K562 (cell line): ENCODE measurements at places on chromosomes 12 and 14.

GRCh38 chr12:62924084-62924483 is 10.9 kb downstream of the PPM1H start:
- no peak overlapping the region for H3K4me3 ChIP-seq
- no peak overlapping the region for H3K27ac ChIP-seq
- no peaks in the 10 kb centered on the region for H3K4me1 ChIP-seq
- H3K36me3 ChIP-seq, result peaks cover 6% of the 10 kb centered on the region; the same call in 1 of the 3 replicates
- DNase-seq, result no peak
- H3K27me3 ChIP-seq, result no peaks in the 10 kb centered on the region

DNA sequence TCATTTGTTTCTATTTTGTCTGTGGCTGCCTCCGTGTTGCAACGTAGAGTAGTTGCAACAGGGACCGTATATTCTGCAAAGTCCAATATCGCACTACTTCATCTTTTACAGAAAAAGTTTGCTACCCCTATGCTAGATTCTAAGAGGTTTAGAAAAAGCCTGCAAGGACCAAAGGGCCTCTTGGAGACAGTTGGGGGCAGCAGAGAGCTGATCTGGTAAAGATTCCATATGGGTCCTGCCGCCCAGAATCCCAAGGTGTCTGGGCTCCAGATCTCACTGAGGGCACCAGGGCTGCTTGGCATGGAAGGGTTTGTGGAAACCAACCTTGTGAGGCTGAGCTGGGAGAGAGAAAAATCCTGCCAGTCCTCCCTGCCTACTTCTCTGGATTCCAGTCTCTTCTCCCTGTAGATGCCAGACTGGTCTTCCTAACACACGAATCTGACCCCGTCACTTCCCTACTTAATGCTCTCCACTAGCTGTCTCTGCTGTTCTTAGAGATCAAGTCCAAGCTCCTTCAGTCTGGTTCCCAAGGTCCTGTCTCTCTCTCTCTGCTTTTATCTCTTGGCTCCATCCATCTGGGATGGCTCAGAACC is 74.6 kb downstream of the GLRX5 start:
- no peaks in the 10 kb centered on the region for H3K36me3 ChIP-seq
- no peak overlapping the region for H3K27ac ChIP-seq
- H3K4me1 ChIP-seq, result no peaks in the 10 kb centered on the region
- peak; percentile 15 for DNase-seq

- peaks cover 3% of the 10 kb centered on the region; the same call in 2 of the 3 replicates for H3K27me3 ChIP-seq
- DNase-seq, result no peak
- H3K4me3 ChIP-seq, result no peak overlapping the region
- H3K27ac ChIP-seq, result no peak overlapping the region
- no peaks in the 10 kb centered on the region for H3K4me1 ChIP-seq
- no peaks in the 10 kb centered on the region for H3K36me3 ChIP-seq
Observed at GRCh38 chr14:90451443-90451842, 54.6 kb downstream of the CALM1 start.

DNA sequence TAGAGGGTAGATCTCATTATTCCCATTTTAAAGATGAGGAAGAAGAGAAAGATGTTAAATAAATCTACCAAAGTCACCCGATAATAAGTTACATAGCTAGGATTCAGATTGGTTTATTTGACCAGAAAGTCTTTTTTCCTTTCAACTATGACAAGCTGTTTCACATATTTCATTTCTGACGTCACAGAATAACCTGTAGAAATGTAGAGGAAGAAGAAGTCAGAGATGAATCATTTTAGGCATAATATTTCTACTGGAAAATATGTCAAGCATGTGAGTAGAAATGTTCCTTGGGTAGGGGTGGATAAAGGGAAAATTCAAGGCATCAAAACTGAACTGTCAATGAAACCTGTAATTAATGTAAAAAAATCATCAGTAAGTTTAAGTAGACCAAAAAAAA is 107.0 kb downstream of the MGST1 start:
- no peak overlapping the region for H3K27ac ChIP-seq
- H3K27me3 ChIP-seq, result no peaks in the 10 kb centered on the region
- no peaks in the 10 kb centered on the region for H3K4me1 ChIP-seq
- DNase-seq, result no peak
- H3K4me3 ChIP-seq, result no peak overlapping the region

GRCh38 chr14:37589715-37590427 is 5.2 kb downstream of the FOXA1 start:
- H3K36me3 ChIP-seq, result no peaks in the 10 kb centered on the region
- no peak overlapping the region for H3K4me3 ChIP-seq

GRCh38 chr12:12759234-12759915 is 26.1 kb upstream of the APOLD1 start:
- H3K27me3 ChIP-seq, result no peaks in the 10 kb centered on the region
- DNase-seq, result no peak
- H3K4me1 ChIP-seq, result peaks cover 12% of the 10 kb centered on the region; the same call in 2 of the 3 replicates
- H3K4me3 ChIP-seq, result no peak overlapping the region
- H3K36me3 ChIP-seq, result no peaks in the 10 kb centered on the region

DNA sequence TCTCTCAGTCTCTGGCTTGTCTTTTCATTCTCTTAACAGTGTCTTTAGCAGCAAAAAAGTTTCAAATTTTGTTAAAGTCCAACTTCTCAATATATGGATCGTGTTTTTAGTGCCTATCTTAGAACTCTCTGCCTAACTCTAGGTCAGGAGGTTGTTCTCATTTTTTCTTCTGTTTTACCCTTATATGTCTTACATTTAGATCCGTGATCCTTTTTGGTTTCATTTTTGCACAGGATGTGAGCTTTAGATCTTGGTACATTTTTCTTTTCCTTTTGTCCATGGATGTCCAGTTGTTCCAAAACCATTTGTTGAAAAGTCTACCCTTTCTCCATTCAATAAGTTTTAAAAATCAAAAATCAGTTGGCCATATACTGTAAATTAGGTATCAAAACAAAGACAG is 6.8 kb downstream of the VRK1 start:
- H3K27me3 ChIP-seq, result no peaks in the 10 kb centered on the region
- H3K36me3 ChIP-seq, result peaks cover 10% of the 10 kb centered on the region; the same call in 2 of the 3 replicates
- no peak for DNase-seq
- no peak overlapping the region for H3K27ac ChIP-seq
- peaks cover 50% of the 10 kb centered on the region for H3K4me1 ChIP-seq

- no peak overlapping the region for H3K4me3 ChIP-seq
- H3K4me1 ChIP-seq, result peaks cover 2% of the 10 kb centered on the region; the same call in 1 of the 3 replicates
- no peaks in the 10 kb centered on the region for H3K36me3 ChIP-seq
- no peak overlapping the region for H3K27ac ChIP-seq
Observed at GRCh38 chr12:127231371-127231770, 1035.6 kb upstream of the TMEM132C start.

GRCh38 chr14:84859116-84859515 is 670.8 kb upstream of the FLRT2 start:
- H3K27me3 ChIP-seq, result no peaks in the 10 kb centered on the region
- no peak overlapping the region for H3K4me3 ChIP-seq
- H3K36me3 ChIP-seq, result no peaks in the 10 kb centered on the region
- H3K4me1 ChIP-seq, result no peaks in the 10 kb centered on the region
- H3K27ac ChIP-seq, result no peak overlapping the region
